A549 treated with Mapracorat at 1 μM for 4 hours (cell line): ENCODE measurements at places on chromosomes 2 and 18. TPM values are rescaled to one million over a fixed set of nuclear protein-coding genes. Genes with fewer than 3 reads are reported as not detected.

HAAO gene
- not detected in 5 replicates for total RNA-seq

AKAIN1 gene
- total RNA-seq, result not detected in 5 replicates

ZAP70 gene
- total RNA-seq, result 0.27 TPM in 1 of 5 replicates, not detected in the others

KCNK3 gene
- 0.43 to 0.94 TPM (median 0.79 TPM) in 5 replicates for total RNA-seq

KYNU gene
- 238 to 285 TPM (median 251 TPM) in 5 replicates for total RNA-seq

CSRNP3 gene
- total RNA-seq, result not detected in 5 replicates

FAM237A gene
- total RNA-seq, result not detected in 5 replicates

PRSS56 gene
- total RNA-seq, result 0.07 to 0.21 TPM (median 0.12 TPM) in 5 replicates

DPP4 gene
- 0.46 to 0.87 TPM (median 0.57 TPM) in 5 replicates for total RNA-seq

GNLY gene
- 0.23 to 0.30 TPM in 2 of 5 replicates, not detected in the others for total RNA-seq

SNORC gene
- total RNA-seq, result 4.7 to 14.3 TPM (median 11.0 TPM) in 5 replicates
